Right atrium auricular region (tissue), 2 donors: ENCODE measurements at places on chromosomes 5 and 9. TPM values are rescaled to one million over a fixed set of nuclear protein-coding genes. Genes with fewer than 3 reads are reported as not detected.

DNA sequence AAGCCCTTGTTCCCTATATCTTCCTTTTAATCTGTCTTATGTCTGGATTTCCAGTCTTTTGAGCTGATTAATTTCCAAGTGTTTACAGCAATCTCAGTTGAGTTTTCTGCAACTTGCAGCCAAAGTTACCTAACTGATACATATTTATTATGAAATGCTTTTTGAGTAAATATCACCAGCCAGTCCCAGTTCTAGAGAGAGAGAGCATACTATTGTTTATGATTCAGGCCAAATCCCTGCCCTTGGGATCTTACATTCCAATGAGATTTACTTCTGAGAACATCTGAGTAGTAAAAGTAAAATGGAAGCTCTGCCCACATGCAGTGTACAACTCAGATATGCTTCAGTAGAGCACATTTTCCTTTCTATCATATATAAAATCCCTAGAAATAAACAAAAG is 661.7 kb downstream of the KCTD16 start:
- H3K4me3 ChIP-seq = no peak overlapping the region
- H3K36me3 ChIP-seq = no peaks in the 10 kb centered on the region
- H3K4me1 ChIP-seq = no peaks in the 10 kb centered on the region
- no peak for DNase-seq

- no peak for DNase-seq
- H3K4me1 ChIP-seq = no peaks in the 10 kb centered on the region
- H3K36me3 ChIP-seq = no peaks in the 10 kb centered on the region
- H3K4me3 ChIP-seq = no peak overlapping the region
- H3K27me3 ChIP-seq = no peaks in the 10 kb centered on the region
These were observed 116.1 kb upstream of the RASA1 start for GRCh38 chr5:87151547-87151946.

DNA sequence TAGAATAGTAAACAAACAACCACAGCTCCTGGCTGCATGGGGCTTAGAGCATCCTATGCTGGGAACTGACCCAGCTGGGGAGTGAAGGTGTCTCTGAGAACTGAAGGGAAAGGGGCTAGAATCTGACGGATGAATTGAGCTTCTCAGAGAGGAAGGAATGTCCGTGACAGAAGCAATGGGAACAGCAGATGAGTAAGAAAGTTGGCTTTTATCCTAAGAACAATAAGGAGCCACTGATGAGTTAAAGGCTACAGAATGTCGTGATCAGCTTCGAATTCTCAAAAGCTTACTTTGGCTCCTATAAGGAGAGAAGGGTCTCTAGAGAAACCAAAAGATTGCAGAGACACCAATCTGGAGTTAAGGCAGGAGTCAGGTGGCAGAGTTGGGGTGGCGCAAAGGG is 52.6 kb downstream of the EBF1 start:
- no peaks in the 10 kb centered on the region for H3K27me3 ChIP-seq
- no peak for DNase-seq
- no peaks in the 10 kb centered on the region for H3K36me3 ChIP-seq
- no peak overlapping the region for H3K27ac ChIP-seq

DNA sequence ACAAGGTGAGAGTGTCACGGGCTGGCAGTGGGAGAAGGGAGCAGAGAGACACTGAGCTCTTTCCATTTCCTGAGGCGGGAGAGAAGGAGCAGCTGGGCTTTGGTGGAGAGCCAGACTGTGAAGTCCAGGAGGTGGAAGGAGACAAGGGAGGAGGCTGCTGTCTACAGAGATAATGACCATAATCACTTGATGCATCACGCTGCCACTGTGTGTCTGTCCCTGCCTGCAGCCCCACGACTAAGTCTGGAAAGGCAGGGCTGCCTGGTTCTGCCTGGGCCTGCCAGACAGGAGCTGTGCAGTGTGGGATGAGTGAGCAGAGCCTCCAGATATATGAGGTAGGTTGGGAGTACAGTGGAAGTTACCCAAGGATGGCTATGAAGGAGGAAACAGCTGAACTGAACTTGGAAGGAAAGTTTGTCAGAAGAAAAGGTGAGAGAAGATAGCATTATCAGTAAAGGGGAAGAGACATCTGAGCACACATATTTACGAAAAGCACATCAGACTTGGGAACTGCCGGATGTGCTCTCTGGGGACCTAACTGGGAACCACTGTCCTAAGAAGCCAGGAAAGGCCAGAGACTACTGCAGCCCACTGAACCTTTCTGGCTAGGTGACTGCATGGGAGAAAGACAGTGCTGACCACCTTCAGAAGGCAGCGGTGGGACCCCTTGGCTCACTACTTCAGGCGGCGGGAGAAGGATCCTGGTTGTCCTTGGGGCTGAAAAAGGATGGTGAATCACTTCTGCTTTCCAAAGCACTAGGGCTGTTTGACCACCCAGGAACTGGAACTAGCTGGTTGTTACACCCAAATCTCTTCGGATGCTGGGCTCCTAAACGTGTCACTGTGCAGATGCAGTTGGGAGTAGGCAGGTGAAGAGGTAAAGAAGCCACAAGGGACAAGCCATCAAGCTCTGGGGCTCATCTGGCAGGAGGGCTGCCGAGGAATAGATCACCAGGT is 12.8 kb upstream of the DDX41 start:
- no peak overlapping the region for H3K27ac ChIP-seq
- peaks cover 14% of the 10 kb centered on the region for H3K4me1 ChIP-seq
- H3K4me3 ChIP-seq = no peak overlapping the region

GRCh38 chr9:89661956-89662717 is 57.3 kb downstream of the GADD45G start:
- no peaks in the 10 kb centered on the region for H3K27me3 ChIP-seq
- peak overlapping the region; percentile 59 for H3K27ac ChIP-seq
- DNase-seq = peak; percentile 99

- no peaks in the 10 kb centered on the region for H3K4me1 ChIP-seq
- H3K4me3 ChIP-seq = no peak overlapping the region
- H3K36me3 ChIP-seq = no peaks in the 10 kb centered on the region
These were observed 124.0 kb upstream of the TLE4 start for GRCh38 chr9:79447762-79448161.

DNA sequence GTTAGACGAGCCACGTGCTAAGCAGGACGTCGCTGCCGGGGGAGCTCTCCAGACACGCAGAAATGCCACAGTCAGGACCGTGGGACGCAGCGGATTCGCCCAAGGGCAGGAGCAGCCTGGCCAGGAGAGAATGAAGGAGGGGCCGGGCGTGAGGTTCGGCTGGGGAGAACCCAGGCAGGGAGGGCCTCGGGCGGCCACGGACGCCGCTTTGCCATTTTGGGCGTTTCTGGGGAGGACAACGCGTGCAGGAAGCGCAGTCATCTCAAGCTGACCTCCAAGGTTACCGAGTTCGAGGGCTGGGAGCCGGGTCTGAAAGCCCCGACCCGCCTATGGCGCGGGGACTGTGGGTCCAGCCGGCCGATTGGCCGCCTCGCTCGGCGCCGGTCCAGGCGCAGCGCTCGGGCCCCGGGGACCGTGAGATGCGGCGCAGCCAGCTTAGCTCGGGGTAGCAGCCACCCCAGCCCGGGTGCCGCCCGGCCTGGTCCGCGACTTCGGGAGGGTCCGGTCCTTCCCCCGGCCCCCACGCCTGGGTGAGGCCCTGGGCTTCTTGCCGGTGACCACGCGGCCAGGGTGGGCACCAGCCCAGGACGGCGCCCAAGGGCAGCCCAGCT is 760 bp upstream of the MAN1B1 start:
- no peaks in the 10 kb centered on the region for H3K27me3 ChIP-seq
- H3K4me1 ChIP-seq = peaks cover 35% of the 10 kb centered on the region
- DNase-seq = peak; percentile 65
- H3K36me3 ChIP-seq = peaks cover 26% of the 10 kb centered on the region
- peak overlapping the region; percentile 96 for H3K27ac ChIP-seq
- peak overlapping the region; percentile 62 for H3K4me3 ChIP-seq

- no peak overlapping the region for H3K27ac ChIP-seq
- peak; percentile 68 for DNase-seq
- H3K4me1 ChIP-seq = peaks cover 18% of the 10 kb centered on the region
These were observed 74.8 kb downstream of the ICE1 start for GRCh38 chr5:5497152-5497788.

Gene KIF4B
- not detected for total RNA-seq

DNA sequence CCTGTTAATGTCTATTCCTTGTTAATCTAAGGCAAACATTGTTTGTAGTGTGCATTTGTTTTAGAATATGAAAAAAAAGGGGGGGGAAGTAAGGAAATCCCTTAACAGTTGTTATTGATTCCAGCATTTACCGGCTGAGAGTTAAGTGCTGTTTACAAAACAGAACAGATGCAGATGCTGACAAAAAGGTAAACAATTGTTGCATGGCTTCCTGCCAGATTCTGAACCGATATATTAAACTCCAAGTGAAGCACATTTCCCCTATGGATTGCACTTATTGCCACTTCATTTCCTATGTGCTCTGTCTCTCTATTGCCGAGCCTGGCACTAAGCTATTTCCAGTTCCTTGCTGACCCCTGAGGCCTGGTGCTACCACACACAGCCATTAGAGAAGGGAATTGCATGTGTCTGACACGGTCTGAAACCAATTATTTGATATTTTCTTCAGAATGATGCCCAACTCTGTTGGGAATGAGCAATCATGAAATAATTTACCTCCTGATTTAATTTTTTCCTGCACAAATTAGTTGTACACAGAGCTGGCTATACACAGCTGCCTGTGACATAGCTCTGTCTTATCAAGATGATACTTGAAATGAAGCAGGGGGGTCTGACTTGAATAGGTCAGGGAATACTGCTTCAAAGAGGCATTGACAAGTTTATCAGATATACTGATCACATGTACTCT is 109.8 kb downstream of the KIAA0825 start:
- H3K27ac ChIP-seq = no peak overlapping the region
- no peaks in the 10 kb centered on the region for H3K36me3 ChIP-seq
- no peaks in the 10 kb centered on the region for H3K4me1 ChIP-seq
- no peaks in the 10 kb centered on the region for H3K27me3 ChIP-seq

Gene INVS
- 10.1 TPM for total RNA-seq

Gene ACTBL2
- 0.12 TPM for total RNA-seq
